ENCODE measurements at places on chromosomes 6 and 20. TPM values are rescaled to one million over a fixed set of nuclear protein-coding genes. Genes with fewer than 3 reads are reported as not detected.

Gene ISM1
- 3.2 TPM for total RNA-seq

DNA sequence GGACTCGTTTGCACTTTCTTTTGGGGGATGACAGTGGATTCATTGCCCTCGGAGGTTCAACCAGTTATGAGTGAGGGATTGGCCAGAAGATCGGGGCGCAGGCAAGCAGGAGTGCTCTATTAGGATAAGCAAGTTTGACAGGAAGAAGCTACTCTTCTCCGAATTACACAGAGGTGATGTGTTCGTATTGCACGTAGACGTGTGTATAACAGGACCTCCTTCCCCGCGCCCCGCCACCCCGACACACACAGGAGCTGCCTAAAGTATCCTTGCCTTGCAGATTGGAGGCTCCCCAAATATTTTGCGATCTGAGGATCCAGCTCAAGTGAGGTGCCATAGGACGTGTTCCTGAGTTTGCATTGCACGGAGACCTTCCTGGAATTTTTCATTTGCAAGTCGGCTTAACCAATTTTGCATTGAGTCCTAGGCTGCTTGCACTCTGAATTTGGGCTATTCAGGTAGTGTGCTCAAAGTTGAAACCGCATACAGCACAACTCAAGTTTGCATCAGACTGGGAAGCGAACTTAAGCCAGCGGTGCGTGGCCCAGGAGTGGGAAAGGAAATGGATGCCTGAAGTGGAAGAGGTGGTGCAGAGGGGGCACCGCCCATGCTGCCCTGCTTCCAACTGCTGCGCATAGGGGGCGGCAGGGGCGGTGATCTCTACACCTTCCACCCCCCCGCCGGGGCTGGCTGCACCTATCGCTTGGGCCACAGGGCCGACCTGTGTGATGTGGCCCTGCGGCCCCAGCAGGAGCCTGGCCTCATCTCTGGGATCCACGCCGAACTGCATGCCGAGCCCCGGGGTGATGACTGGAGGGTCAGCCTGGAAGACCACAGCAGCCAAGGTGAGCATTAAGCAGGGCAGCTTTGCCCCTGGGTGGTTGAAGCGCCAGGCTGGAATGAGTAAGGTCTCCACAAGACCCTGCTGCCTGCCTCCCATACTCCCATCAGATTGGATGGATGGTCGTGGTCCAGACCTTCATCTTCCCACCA lies 770 bp downstream of the TCF19 start:
- DNase-seq, result no peak

DNA sequence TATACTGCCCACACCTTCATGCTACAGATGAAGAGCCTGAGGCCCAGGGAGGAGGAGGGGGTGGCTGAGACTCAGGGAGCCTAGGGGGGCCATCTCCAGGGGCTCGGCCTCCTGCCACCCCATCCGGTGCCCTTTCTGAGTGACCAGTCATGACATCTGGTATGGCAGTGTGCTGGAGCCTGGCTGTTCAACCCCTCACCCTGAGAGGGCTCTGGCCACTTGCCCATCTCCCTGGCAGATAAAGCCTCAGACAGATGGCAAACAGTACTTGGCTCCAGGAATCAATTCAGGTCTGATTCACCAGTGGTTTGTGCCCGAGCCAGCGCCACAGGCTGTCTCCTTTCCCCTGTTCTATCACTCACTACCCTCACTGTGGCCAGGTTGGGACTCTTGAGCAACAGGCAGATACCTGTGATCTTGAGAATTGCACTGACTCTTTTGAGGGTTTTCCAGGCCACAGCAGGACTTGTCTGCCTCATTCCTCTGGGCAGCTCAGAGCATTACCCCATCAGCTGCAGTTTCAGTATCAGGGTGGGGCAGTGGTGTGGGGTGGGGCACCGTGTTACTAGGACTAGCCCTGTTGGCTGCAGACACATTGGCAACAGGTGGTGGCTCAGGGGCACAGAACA lies 22.8 kb downstream of the SRSF3 start:
- DNase-seq, result no peak

- no peak for DNase-seq
Observed at GRCh38 chr20:13717631-13718044, 67.1 kb downstream of the ESF1 start.

DNA sequence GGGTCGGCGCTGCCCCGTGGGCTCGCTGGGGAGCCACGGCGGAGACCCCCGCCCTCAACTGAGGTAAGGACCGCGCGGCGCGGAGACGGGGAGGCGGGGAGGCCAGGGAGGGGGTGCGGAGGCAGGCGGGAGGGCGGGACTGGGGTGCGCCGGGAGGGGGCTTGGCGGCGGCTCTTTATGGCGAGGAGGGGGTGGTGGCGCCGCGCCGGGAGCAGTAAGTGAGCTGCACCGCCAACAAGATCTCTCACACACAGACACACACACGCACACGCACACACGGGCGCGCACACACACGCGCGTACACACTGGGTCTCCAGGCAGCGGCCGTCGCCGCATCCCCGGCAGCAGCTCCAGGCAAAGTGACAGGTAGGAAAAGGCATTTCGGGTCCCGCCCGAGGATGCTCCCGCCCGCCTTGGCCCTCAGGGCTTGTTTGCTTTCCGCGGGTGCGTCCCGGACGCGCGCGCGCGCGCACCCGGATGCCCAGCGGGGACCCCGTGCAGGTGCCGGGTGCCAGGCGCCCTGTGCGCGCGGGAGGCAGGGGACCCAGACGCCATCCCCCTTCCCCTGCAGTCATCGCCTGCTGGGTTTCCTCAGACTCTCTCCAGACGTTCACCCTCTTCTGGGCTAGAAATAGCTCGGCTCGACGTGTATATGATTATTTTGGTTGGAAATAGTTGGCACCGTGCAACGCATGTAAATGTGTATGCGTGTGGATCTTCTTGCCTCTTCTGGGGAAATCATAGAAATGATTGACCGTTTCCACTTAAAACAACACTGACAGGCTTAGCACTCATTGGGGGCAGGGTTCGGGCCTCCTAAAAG lies at the start of gene PLCB4:
Gene PLCB4, plus strand, starts transcription at position 247 of the 823 bp plus-strand sequence. CDS start 238,728 bp downstream, outside the sequence.
- no peak for DNase-seq

- DNase-seq, result no peak
Observed at GRCh38 chr20:45503403-45503802, 12.0 kb downstream of the SPINT3 start.

- DNase-seq, result no peak
Observed at GRCh38 chr6:91715171-91715805, 1128.4 kb upstream of the MAP3K7 start.

DNA sequence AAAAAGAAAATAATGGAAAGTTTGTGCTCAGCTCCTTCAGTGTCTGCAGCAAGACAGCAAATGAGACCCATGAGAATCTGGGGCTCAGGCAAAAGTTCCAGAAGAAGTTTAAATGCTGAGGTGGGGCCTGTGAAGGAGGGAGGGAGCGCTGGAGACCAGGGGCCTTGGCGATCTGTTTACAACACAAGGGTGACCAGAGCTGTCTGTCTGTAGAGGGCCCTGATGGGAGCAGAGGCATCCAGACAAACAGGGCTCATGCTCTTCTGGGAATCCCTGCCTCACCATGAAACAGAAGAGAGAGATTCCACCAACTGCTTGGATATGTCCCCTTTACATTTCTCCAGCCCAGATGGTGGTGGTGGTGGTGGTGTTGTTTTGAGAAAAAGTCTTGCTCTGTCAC lies 79.3 kb upstream of the SHLD1 start:
- no peak for DNase-seq

GRCh38 chr6:89386917-89387491 lies 25.1 kb downstream of the RRAGD start:
- DNase-seq, result no peak

Gene MLN
- not detected for total RNA-seq

Gene HTR1E
- total RNA-seq, result not detected

GRCh38 chr20:51738877-51739447 lies 29.2 kb downstream of the ATP9A start:
- no peak for DNase-seq

DNA sequence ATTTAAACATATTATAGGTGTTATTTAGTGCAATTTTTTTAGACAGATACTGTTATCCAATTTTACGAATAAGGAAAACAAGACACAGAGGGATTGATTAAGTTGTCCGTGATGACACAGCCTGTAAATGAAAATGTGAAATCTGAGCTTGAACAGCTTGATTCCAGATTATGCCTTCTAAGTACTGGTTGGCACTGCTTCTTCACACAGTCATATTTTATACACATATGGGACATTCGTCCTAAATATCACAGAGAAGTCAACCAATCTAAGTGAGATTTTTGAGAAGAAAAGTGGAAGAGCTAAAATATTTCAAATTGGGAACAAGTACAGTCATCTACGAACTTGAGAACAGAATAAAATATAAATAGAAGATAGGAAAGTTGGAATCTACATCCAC lies 756.3 kb downstream of the BCKDHB start:
- no peak for DNase-seq

Gene NRSN2
- 0.89 TPM for total RNA-seq

GRCh38 chr6:70557998-70558397 lies 8.7 kb upstream of the SDHAF4 start:
- no peak for DNase-seq

- DNase-seq, result no peak
Observed at GRCh38 chr20:32385541-32385940, 27.4 kb downstream of the ASXL1 start.

DNA sequence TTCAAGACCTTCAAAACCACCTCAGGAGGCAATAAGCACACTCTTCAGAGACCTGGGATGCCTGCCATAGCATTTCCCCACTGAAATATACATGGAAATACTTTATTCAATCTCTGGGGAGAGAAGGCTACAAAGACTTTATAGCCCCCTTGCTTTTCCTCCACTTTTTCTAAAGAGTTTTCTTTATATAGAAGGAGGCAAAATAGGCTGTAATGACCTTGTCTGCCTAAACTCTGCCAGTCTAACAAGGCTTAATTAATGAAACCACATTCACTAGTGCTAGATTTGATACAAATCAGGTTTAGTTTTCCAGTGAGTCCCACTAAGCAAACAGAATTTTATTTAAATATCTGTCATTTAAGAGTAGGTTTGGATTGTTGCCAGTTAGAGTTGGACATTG lies 114.9 kb downstream of the ADGRG6 start:
- DNase-seq, result no peak

Gene CTAGE9
- total RNA-seq, result not detected

Gene ZNF831
- 42.0 TPM for total RNA-seq

DNA sequence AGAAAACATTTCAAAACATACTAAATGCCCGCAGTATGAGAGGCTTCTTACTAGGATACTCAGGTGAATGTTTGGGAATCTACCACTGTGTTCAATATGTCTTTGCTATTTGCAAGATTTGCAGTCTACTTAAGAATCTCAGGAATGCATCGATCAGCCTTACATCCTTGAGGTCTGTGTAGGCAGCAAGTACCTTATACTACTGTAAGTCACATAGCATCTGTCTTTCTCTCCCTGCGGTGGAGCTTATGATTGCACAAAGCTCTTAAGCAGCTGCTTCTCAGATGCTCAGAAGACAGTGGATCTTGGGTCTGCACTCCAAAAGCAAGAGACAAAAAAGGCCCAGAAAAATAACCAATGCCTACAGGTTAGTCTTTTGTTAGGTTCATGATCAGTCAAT lies 21.4 kb downstream of the PCSK2 start:
- no peak for DNase-seq

DNA sequence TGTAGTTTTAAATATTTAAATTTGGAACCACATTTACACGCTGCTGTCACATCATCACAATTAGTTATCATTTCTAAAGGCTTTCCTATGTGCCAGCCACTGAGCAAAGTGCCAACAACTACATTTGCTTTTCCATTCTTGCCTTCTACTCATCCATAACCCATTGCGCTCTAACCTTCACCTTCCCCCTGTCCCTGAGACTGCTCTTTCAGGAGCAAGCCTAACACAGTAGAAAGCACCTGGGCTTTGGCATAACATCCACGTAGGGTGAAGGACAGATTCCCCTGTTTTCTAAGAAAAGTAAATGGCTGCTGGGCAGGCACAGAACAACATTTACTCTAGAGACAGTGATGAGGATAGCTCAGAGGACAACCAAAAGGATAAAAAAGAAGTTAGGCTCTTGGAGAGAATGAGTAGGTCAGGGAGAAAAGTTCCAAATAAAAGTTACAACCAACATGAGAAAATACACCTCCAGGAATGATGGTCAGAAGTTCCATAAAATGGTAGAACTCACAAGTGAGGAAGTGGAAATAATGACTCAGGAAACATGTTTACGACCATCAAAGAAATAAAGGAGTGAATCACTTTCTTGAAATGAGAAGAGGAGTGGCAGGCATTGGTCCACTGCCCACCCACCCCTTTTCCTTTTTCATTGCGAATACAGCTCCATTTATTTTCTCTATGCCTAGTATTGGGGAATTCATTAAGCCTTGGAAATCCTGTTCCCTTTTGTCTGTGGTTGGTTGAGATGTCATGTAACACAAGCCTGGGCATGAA lies 77.2 kb downstream of the PFDN4 start:
- DNase-seq, result no peak

- no peak for DNase-seq
Observed at GRCh38 chr6:161463071-161463470, 189.2 kb upstream of the AGPAT4 start.

Gene PRRT1
- 0.50 TPM for total RNA-seq

DNA sequence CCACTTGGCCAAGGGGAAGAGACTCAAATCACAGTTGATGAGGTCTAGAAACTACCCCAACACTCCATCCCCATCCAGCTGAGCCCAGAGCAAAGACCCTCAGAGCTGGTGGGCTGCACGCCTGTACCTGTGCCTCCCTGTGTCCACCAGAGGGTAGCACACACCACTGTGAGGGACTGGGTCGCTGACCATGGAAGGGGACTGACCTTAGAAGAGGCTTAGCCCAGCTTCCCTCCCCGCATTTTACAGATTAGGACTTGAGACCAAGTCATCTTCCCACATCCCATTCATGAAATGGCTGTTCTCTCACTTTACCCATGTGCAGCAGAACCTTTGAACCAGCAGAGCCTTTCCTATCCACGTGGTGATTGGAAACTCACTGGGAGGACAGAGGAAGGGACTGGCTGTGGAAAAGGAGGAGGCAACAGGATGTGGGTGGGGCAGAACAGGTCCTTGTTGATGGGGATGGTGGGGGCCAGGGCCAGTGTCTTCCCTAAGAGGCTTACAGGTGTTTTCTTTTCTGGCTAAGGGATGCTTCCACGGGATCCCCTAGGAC lies 44.3 kb downstream of the CPXM1 start:
- no peak for DNase-seq

Gene HSP90AB1
- 454 TPM for total RNA-seq

- DNase-seq, result no peak
Observed at GRCh38 chr20:1801225-1801928, 93.8 kb upstream of the SIRPA start.

Gene HLA-DMB
- 11.1 TPM for total RNA-seq

Gene PTCHD4
- not detected for total RNA-seq

DNA sequence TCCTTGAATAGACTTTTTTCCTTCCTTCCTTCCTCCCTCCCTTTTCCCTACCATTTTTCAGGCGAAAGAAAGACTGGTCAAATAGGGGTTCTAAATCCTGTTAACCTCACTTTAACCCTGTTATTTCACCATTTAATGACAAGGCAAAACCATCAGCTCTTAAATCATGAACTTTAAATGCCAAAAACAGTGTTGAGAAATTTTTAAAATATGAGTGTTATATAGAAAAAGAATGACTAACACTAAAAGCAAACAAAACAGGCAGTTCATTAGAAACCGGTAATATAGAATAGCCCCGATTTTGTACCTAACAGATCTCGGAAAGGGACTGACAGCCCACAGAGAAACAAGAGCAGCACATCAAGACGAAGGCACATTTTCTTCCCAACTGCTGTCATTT lies 57.4 kb upstream of the CEP85L start:
- no peak for DNase-seq

GRCh38 chr6:16521528-16521927 lies 239.7 kb downstream of the ATXN1 start:
- no peak for DNase-seq
